Activated CD8-positive, alpha-beta memory T cell treated with anti-CD3 and anti-CD28 coated beads for 24 hours (primary cell): ENCODE measurements at places on chromosomes 1 and 21.

- peak; percentile 86 for DNase-seq
Measured at GRCh38 chr1:1144122-1144842, 28.4 kb upstream of the C1orf159 start.

- no peak for DNase-seq
Measured at GRCh38 chr1:154796303-154796892, 73.7 kb downstream of the KCNN3 start.

GRCh38 chr1:150555198-150555970, 6.2 kb downstream of the ADAMTSL4 start:
- no peak for DNase-seq

DNA sequence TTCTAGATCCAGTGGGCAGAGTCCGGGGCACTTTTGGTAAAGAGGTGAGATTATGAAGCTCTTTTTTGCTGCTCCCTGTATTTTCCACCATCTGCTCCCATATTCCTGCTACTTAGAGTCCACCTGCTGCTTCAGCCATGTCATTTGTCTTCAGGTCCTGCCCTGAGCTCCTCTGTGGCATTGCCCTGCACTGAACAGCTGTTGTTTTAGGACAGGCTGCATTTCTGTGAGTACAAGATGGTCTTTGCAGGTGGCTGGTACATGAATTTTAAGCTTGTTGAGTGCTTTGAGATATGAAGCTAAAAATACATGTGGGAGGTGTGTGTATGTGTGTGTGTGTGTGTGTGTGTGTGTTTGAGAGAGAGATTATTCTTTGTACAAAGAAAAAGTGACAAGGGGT, 21.9 kb downstream of the MT1HL1 start:
- DNase-seq: no peak

DNA sequence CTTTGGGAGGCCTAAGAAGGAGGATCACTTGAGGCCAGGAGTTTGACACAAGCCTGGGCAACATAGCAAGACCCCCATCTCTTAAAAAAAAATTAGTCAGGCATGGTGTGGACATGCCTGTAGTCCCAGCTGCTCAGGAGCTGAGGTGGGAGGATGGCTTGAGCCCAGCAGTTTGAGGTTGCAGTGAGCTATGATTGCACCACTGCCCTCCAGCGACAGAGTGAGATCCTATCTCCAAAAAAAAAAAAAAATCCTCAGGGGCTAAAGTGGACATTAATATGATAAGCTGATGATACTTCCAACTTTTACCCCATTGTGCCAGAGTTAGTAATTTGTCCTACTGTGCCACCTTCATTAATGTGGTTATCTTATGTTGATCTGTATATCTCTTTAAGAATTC, 327.8 kb upstream of the FMN2 start:
- DNase-seq: no peak

- no peak for DNase-seq
Measured at GRCh38 chr1:208977638-208978256, 605.8 kb upstream of the CAMK1G start.
